ENCODE measurements at places on chromosomes 7 and 10. TPM values are rescaled to one million over a fixed set of nuclear protein-coding genes. Genes with fewer than 3 reads are reported as not detected.

OR2A1 gene
- total RNA-seq = not detected

KCNH2 gene
- not detected for total RNA-seq

MET gene
- total RNA-seq = 29.5 TPM

LRMDA gene
- total RNA-seq = 0.96 TPM

DNA sequence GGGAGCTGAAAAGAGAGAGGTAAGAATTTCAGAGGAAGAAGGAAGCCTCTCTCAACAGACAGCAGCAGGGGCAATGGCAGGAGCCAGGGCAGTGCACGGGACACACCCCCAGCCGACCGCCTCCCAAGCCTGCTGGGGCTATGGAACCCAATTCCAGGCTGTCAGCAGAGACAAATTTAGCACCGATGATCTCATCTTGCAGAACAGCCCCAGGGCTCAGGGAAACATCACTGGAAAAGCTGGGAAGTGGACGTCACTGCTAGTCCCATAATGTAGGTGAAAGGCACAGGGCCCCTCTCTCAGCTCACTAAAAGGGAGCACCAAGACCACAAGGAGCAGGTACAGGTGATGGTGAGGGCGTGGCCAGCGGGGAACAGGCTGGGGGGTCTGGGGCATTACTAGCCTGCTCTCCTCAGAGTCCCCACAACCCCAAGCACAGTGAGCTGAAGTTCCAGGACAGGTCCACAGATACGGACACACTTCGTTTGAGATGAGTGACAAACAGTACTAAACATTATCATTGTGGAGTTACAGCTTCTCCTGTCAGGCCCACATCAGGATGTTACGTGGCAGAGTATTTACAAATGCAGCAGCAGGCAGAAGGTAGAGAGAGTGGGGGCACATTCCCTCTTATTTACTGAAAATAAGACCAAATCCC lies 103.7 kb downstream of the PLXNA4 start:
- peak; percentile 28 for DNase-seq

DNA sequence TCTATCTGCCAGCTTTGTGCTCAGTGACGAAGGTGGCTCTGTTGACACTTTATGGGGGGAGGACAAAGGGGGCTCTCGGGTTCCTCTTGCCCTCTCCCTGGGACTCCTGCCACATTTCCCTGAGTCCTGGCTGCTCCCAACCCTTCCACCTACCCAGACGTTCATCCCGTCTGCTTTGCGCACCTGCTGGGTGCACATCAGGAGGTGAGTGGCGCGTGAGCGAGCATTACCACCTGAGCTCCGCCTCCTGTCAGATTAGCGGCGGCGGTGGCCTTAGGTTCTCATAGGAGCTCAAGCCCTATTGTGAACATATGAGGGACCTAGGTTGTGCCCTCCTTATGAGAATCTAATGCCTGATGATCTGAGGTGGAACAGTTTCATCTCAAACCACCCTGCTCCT lies 137.2 kb downstream of the DYNC2I1 start:
- no peak for DNase-seq

- no peak for DNase-seq
These were observed 13.0 kb downstream of the BCAP29 start for GRCh38 chr7:107593025-107593410.

GRCh38 chr10:29285624-29286051 lies 3.2 kb upstream of the LYZL1 start:
- no peak for DNase-seq

GRCh38 chr7:36965625-36966024 lies 241.3 kb upstream of the AOAH start:
- DNase-seq = no peak

- no peak for DNase-seq
These were observed 301.9 kb upstream of the TAC1 start for GRCh38 chr7:97430006-97430405.

DNA sequence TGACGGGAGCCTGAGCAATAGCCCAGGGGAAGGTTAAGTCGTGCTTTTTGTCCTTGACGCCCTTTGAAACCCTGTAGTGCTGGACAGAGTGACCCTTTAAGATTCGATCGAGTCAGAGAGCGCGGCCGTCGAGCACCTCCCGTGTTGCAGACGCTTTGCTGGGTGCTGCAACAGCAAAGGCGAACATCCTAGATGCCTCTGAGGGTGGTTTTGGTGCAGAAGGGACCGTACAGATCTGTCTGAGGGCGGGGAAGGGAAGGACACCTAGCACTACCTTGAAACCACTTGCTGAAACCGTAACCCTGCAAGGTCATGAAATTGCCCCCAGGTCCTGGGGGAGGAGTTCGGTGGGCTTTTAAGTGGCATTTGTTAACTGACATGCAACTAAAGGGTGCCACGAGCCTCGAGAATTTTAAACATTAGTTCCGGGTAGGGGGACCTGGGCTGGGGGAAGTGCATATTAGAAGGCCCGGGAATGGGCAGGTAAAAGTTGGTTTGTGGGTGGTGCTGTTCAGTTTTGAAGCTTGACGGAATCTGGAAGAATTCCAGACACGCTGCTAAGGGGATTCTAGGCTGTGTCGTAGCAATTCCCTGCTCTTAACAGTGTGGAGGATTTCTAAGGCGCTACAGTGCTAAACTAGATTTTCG lies 786 bp downstream of the ATP5F1C start:
- DNase-seq = no peak

DNA sequence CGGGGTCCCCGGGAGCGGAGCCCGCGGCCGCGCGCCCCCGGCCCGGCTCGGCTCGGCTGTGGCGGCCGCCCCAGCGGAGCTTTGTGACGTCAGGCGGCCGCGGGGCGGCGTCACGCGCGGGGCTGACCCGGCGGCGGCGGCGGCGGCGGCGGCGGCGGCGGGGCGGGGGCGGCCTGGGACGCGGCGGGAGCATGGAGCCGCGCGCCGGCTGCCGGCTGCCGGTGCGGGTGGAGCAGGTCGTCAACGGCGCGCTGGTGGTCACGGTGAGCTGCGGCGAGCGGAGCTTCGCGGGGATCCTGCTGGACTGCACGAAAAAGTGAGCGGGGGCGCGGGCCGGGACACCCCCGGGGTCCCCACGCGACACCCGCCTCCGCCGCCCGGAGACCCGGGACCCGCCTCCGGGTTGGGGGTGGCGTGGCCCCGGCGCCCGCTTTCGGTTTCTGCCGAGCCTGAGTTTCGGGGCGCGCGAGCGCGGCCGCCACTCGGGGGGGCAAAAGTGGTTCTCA lies at the start of gene PWWP2B:
Gene PWWP2B, plus strand, starts transcription at position 165 of the 506 bp plus-strand sequence. Its CDS starts 27 bp downstream, at position 192.
- DNase-seq = no peak

DNA sequence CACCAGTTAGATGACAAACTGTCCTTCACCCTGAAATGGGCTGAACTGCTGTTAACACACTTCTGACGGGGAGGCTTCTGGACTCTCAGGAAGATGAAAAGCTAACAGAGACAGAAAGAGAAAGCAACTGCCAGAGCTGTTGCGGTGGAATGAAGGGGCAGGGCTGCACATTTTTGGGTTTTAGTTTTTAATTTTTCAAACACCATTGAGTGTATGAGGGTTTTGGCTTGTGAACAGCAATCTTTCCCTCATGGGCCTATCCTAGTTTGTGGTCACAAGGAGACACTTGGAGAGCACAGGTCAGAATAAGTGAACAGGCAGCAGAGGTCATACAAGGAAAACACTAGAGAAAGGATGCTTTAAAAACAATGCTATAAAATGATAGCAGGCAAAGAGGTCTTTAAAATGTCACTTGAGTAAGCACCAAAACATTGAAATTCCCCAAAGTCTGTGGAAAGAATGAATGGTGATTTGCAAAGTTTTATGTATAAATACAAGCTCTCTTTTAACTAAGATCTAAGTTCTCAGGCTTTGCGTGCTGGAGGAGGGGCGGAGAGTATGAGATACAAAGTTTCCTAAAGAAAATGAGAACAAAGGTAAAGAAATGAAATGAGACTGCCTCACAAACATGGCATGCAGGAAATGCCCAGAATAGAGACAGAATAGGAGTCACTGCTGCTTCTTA lies 101.4 kb upstream of the GLI3 start:
- no peak for DNase-seq

- no peak for DNase-seq
These were observed 7.5 kb downstream of the MPP7 start for GRCh38 chr10:28295336-28295735.

GRCh38 chr10:6788231-6788630 lies 208.2 kb upstream of the PRKCQ start:
- no peak for DNase-seq

DNA sequence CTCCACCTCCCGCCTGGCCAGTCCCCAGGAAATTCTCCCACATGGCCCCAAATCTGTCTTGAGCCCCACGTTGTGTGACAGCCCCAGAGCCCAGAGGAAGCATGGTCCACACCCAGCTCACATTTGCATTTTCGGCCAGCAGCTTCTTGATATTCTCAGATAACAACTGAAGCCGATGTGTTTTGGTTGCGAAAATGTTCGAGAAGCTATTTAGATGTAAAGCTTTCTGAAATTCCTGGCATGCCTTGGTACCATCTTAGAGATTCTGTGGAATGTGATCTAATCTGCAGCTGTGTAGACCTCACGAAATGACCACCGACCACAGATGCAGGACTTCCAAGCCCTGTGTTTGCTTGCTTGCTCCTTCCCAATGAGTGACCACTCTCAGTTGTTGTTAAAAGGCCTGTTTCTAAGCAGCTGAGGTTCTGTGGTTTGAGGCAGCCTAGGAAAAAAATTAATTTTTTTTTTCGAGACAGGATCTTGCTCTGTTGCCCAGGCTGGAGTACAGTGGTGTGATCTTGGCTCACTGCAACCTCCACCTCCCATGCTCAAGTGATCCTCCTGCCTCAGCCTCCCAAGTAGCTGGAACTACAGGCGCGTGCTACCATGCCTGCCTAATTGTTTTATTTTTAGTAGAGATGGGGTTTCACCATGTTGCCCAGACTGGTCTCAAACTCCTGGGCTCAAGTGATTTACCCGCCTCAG lies 8.8 kb downstream of the SLC4A2 start:
- DNase-seq = no peak

DNA sequence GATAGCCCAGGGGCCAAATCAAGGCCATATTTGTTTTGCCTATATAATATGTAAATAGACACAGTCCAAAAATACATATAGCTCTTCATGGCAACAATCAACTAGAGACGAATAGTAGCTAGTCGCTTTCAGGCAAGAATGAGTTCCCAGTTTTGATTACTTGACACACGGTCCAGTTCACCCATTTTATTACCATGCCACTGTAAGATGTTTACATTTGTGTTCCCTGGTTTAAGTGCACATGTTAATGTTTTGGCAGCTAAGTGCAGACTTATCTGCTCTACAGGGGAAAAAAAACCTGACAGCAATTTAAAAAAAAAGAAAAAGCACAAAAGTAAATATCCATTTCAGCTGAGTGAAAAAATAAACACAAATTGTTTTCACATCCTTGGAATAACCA lies 213.1 kb downstream of the TPK1 start:
- DNase-seq = no peak

- no peak for DNase-seq
These were observed 137.0 kb downstream of the SND1 start for GRCh38 chr7:127789031-127789430.

- no peak for DNase-seq
These were observed 10.2 kb downstream of the HIPK2 start for GRCh38 chr7:139767561-139767982.
